ENCODE measurements at places on chromosomes 6 and 20. TPM values are rescaled to one million over a fixed set of nuclear protein-coding genes. Genes with fewer than 3 reads are reported as not detected.

- no peak overlapping the region for H3K27ac ChIP-seq
- H3K4me1 ChIP-seq = peaks cover 20% of the 10 kb centered on the region
- no peaks in the 10 kb centered on the region for H3K27me3 ChIP-seq
- no peak for DNase-seq
- H3K36me3 ChIP-seq = no peaks in the 10 kb centered on the region
These were observed 159.8 kb downstream of the AKAP7 start for GRCh38 chr6:131295081-131295480.

GRCh38 chr6:166612471-166612881 lies 14.6 kb downstream of the RPS6KA2 start:
- no peaks in the 10 kb centered on the region for H3K36me3 ChIP-seq
- DNase-seq = no peak
- no peaks in the 10 kb centered on the region for H3K27me3 ChIP-seq
- no peak overlapping the region for H3K27ac ChIP-seq

DNA sequence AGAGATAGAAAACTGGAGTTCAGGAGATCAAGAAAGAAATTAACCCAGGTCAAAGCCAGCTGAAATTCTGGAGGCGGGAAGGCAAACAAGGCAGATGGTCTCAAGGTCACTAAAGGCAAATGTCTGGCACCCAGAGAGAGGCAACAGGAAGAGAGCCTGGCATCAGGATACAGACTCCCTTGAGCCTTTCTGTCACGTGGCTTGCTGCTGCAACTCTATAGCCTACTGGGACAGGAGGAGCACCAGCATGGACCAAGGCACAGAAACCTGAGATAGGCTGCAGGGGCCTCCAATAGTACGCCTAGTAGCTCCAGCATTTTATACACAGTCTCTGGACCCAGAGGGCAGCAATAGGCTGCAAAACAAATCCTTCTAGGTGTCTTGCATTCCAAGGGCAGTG lies 75.1 kb downstream of the SEL1L2 start:
- DNase-seq = no peak
- H3K36me3 ChIP-seq = no peaks in the 10 kb centered on the region
- no peaks in the 10 kb centered on the region for H3K27me3 ChIP-seq

GRCh38 chr6:7154341-7155139 lies 46.8 kb downstream of the RREB1 start:
- no peaks in the 10 kb centered on the region for H3K36me3 ChIP-seq
- H3K4me1 ChIP-seq = peaks cover 26% of the 10 kb centered on the region
- no peak overlapping the region for H3K4me3 ChIP-seq
- H3K27me3 ChIP-seq = no peaks in the 10 kb centered on the region
- peak; percentile 17 for DNase-seq
- H3K27ac ChIP-seq = no peak overlapping the region

DNA sequence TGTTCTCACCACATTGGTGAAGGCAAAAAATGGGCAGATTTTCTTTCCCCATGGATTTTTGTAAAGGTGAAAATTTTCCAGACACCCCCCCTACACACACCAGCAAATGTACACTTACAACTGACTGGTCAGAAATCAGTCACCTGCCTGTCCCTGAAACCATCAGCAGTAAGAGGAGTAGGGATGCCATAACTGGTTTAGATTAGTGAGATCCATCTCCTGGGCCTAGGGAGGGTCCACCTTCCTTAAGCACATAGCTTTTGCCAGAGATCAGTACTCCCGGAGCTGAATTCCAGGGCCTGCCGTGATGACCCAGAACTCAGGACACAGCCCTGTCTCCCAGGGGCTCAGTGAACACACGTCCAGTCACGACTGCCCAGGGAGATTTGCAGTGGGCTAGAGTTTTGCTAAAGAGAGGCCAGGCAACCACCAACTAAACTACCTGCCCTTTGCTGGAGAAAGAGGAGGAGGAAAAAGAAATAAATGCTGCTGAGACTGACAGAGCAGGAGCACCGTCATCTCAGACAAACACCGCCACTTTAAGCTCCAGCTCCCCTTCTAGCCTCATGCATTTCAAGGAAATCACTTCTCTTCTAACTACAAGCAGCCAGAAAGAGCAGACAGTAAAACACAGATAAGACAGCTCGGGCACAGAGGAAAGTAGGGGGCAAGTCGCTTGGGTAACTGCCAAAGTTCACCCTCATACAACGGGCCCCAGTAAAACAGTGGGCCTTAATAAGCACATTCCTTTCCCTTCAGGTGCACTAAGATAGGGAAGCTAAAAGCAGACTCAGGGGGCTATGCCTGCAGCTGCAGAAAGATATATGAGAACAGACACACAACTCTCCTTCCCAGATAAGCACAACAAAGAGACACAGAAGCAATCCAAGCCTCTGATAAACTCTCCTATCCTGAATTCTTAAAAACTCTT lies 82.6 kb upstream of the SPTLC3 start:
- DNase-seq = no peak
- H3K36me3 ChIP-seq = no peaks in the 10 kb centered on the region
- no peak overlapping the region for H3K4me3 ChIP-seq
- no peaks in the 10 kb centered on the region for H3K4me1 ChIP-seq
- no peaks in the 10 kb centered on the region for H3K27me3 ChIP-seq

- no peaks in the 10 kb centered on the region for H3K27me3 ChIP-seq
- H3K4me1 ChIP-seq = peaks cover 8% of the 10 kb centered on the region
- H3K4me3 ChIP-seq = no peak overlapping the region
- H3K27ac ChIP-seq = no peak overlapping the region
These were observed 2.8 kb downstream of the HECA start for GRCh38 chr6:139137706-139138105.

GRCh38 chr20:32456869-32457478 lies 98.8 kb downstream of the ASXL1 start:
- no peaks in the 10 kb centered on the region for H3K36me3 ChIP-seq
- H3K4me3 ChIP-seq = peak overlapping the region; percentile 42
- DNase-seq = no peak
- no peak overlapping the region for H3K27ac ChIP-seq

SLA2 gene
- 0.34 TPM for total RNA-seq

PNLDC1 gene
- 0.14 TPM for total RNA-seq

PTPRT gene
- total RNA-seq = 0.31 TPM

All from adrenal gland (tissue), 19 donors.